Fibroblast of skin of left quadriceps (primary cell): ENCODE measurements at places on chromosomes 12 and 14.

GRCh38 chr14:96268431-96269358 is 12.7 kb downstream of the BDKRB1 start:
- DNase-seq: peak; percentile 84

DNA sequence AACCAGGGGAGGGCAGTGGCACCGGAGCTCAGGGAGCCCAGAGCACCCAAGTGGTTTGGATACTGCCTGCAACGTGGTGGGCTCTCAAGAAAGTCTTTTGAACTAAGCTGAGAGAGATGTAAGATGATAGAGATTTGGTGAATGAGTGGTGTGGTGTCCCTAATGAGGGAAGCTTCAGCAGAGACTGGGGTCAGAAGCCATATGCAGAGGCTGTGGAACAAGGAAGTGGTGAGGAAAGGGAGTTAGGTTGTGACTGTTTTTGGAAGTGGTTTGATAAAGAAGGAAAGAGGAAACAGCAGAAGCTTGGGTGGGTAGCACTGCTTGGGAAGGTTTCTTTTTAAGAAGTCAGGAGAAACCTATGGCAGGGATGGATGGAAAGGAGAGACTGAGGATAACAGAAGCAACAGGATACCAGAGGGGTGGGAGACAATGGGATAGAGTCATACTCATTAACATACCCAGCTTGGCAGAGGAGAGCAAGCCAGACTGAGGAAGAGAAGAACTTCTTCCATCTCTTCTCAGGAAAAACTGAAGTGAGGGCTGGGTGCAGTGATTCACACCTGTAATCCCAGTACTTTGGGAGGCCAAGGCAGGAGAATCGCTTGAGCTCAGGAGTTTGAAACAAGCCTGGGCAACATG is 24.1 kb downstream of the SLC4A8 start:
- DNase-seq: no peak

DNA sequence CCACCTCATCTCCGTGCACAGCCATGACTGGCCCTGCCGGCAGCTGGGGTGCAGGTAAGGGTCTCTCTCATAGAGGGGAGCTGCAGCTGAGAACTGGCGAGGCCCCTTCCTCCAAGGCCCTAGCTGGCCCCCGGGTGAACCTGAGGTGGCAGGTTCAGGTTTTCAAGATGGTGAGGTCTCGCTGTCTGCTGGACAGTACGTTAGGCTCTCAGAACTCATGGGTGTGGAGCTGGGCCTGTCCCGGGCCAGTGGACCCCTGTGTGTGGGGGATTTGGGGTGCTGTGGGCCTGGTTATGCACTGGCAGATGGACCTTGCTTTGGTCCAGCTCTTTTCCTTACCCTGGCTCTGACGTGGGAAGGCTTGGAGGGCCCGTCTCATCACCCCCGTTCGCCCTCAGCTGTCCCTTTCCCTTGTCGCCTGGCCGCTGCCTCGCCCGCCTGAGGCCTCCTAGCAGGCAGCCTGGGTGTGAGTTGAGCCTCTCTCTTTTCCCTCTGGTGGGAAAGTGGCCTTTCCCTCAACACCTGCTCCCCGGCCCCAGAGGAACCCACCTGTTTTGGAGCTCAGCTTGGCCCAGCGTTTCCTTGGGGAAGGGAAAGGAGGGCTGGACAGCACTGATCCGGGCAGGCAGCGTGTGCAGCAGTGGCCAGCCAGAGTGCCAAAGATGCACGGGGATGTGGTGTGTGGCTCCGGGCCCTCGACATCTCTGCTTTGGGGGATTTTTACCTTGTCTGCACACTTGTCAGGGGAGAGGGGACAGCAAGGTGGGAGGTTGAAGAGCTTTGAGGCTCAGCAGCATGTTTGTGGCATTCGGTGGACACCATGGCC is 28.3 kb downstream of the IL31 start:
- DNase-seq: no peak

GRCh38 chr12:122560138-122560537 is 33.1 kb downstream of the KNTC1 start:
- DNase-seq: no peak

DNA sequence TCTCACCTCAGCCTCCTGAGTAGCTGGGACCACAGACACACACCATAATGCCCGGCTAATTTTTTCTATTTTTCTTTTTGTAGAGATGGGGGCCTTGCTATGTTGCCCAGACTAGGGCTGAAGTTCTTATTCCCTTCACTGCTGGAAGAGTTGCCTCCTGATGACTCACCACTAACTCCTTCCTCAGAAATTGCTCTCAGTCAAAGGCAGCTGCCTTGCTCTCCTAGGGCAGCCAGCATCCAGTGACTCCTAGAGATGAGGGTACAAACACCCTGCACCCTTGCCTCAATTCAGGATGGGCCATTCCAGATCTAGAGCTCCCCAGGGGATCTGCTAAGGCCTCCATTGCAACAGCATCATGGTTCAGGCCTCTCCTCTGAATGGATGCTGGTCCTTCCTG is 54.0 kb upstream of the RASSF8 start:
- DNase-seq: no peak

DNA sequence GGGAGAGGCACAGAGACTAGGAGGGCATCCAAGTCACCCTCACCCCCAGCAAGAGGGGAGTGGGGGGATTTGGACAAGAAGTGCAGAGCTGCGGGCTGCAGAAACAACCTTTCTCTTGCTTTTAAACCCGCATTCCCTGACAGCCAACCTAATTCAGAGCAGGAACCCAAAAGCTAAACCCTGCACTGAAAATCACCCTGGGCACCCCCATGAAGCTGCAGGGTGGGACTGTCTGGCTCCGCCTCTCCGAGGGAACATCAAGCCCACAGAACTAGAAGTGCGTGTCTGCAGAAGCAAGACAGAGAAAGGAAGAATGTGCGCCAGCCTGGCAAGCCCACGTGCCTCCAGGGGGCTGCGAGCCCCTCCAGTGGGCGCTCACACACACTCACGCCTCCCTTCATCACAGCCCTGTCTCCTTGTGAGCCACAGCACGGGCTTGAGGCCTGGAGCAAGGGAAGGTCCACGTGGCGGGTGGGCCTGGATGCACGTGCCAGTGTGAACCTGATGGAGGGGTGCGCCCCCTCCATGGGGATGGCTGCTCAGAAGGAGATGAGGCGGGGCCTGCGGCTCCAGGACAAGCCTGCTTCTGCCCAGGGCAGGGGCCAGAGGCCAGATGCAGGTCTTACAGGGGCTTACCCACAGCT is 27.8 kb upstream of the PNMA1 start:
- no peak for DNase-seq

DNA sequence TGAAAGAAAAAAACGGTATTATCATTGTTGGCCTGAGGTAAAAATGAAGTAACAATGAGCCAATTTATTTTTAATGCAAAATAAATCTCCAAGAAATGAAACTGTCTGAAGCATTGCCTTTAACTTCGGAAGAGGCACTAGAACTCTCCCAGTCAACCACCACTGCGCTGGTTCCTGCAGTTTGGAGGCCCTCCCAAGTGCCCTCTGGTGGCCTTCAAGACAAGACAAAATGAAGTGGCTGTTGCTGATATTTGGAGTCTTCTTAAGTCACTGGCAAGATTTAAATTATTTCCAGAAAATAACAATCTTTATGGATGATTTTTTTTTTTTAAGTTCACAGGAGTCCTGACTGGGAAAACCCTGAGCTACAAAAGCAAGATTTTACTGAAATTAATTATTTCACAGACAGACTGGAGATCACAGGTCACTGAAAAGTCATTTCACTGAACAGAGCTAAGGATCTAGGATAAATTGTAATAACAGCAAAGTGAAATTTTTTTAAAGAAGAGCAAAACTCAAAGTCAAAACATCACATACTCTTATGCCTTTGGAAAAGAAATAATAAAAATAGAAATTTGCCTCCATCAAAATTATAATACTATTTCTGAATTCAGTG is 58.2 kb downstream of the DICER1 start:
- DNase-seq: peak; percentile 35

DNA sequence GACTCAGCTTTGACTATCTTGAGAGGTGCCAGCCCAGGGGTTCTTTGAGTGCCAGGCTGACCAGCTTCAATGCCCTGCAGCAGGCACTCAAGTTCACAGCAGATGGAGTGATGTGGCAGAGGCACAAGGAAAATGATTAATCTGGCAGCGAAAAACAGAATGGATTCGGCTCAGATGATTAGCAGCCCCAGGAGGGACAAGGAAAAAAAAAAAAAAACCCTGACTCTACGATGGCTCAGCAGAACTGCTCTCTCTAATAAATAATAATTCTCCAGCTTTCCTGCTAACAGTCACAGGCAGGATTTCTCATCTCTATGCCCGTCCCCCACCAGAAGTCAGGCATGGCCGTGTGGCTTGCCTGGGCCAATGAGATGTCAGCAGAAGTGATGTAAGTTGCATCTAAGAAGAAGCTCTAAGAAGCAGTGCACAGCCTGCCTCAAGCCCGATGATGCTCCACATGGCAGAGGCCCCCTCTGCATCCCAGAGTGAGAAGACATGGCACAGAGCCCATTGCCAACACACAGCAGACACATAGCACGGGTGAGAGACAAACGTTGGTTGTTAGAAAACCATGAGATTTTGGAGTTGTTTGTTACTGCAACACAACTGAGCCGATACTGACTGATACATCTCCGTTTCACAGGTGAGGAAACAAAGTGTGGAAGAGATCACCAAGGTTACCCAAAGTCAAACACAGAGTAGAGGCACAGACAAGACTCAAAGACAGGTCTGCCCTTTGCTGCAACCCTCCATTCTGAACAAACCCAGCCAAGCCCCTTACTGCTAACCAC is 111.0 kb downstream of the SCARB1 start:
- no peak for DNase-seq

GRCh38 chr14:68730811-68731425 is 61.9 kb downstream of the ZFP36L1 start:
- no peak for DNase-seq

DNA sequence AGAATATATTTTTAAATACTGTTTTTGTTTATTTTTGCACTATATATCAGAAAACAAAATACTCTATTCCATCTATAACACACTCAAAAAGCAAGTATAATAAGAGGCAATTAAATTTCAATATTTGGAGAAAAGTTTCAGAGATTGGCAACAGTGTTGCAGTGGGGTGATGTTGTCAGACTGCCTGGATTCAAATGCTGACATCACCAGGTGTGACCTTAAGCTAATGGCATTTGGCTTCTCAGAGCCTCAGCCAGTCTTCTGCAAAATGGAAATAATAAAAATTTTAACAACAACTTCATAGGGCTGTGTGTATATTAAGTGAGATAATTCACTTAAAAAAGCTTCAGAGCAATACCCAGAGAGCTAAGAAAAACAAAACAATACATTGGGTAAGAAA is 74.7 kb downstream of the TMTC1 start:
- DNase-seq: no peak

GRCh38 chr12:62714774-62715721 is 219.9 kb downstream of the PPM1H start:
- DNase-seq: no peak

DNA sequence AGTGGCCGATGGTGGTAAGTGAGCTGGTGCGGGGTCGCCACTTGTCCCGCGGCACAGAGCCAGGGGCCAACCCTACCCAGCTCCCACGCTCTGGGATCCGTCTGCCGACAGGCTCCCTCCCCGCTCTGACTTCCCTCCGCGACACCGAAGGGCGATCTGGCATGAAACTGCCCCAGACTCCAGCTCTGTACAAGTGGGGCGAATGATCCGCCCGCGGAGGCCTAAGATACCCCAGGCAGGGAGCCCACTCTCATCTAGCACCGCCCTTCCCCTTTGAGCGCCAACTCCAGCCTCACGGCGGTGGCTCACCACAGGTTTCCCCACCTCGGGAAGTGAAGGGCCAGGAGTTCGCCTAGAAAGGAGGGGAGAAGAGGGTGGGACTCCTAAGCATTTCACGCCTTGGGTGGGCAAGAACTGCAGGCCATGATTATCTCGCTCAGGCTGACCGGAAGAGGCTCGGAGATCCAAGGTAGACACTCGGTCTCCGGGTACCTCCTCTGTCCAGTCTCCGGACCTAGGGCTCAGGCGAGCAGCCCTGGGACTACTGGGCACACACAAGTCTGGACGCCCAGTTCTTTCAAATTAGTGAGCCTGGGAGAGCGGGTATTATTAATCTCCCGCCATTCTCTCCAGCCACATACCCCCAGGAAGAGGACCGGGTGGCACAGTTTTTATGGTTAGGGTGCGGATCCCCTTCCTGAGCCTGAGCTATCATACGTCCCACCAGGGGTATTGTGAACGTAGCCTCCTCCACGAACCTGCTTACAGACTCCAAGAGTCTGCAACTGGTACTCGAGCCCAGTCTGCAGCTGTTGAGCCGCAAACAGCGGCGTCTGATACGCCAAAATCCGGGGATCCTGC is 849 bp downstream of the WNT1 start:
- DNase-seq: no peak

DNA sequence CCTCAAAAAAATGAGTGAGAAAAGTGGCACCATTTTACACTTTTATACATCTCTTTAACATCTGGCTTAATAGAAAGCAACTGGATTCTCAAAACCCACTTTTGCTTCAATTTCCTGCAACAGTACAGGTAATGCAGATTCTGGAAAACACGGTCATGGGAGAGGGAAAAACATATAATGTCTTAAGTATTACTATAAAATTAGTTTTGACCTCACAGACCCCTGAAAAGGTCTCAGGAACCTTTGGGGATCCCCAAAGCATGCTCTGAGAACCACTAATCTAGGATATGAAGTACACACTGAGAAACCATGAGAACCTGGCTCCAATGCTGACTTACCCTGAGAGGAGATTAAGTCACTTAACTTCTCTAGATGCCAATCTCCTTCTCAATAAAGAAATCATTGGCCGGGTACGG is 64.7 kb downstream of the PPP2R5E start:
- no peak for DNase-seq

- no peak for DNase-seq
Observed at GRCh38 chr12:95207407-95207806, 9.9 kb downstream of the FGD6 start.

DNA sequence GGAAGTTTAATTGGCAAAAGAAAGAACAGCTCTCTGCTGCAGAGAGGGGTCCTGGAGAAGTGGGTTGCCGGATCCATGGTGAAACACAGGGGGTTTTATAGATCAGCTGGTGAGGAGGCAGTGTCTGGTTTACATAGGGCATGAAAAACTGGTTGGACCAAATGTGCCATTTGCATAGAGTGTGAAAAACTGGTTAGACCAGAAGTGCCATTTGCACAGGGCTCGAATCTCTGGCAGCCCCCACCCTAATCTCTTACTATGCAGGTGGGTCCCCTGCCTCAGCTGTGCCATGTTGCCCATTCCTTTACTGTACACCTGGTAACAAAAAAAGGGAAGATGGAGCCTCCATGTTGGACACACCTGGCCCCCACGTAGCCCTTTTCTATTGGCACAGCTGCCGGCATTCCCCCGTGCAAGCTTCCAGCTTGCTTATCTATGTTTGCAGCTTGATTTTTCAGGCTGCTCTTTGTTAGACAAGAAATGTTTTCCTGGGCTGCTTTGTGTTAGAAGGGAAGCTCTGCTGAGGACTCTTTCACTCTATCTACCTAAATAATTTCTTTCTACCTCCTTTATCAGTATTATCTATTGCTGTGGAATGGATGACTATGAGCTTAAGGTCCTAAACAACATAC is 61.1 kb upstream of the TMEM132D start:
- DNase-seq: no peak
